ENCODE measurements at places on chromosomes 6 and 20.

GRCh38 chr6:7189101-7189758 lies 81.5 kb downstream of the RREB1 start:
- peak; percentile 67 for DNase-seq

GRCh38 chr6:133644548-133644891 lies 244.4 kb upstream of the TCF21 start:
- DNase-seq = no peak

- no peak for DNase-seq
These were observed 10.5 kb downstream of the PTGIS start for GRCh38 chr20:49557449-49557848.

- DNase-seq = no peak
These were observed 57.2 kb upstream of the MTRF1L start for GRCh38 chr6:153059757-153060156.

- no peak for DNase-seq
These were observed 14.3 kb upstream of the ZBTB9 start for GRCh38 chr6:33439956-33440648.

GRCh38 chr6:37483917-37484785 lies 15.5 kb downstream of the CCDC167 start:
- no peak for DNase-seq

DNA sequence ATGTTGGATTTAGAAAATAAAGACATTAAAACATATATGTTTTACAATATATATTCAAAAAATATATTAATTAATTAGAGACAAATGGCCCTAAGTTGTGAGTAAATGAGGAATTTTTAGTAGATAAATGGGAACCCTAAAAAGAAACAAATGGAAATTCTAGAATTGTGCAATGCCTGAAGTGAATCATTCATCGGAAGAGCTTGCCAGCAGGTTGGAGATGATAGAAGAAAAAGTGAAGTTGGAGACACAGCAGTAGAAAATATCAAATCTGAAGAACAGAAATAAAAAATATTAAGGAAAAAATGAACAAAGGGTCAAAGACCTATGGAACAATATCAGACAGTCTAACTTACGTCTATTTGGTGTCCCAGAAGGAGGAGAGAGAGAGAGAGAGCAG lies 109.4 kb upstream of the NEDD9 start:
- no peak for DNase-seq

DNA sequence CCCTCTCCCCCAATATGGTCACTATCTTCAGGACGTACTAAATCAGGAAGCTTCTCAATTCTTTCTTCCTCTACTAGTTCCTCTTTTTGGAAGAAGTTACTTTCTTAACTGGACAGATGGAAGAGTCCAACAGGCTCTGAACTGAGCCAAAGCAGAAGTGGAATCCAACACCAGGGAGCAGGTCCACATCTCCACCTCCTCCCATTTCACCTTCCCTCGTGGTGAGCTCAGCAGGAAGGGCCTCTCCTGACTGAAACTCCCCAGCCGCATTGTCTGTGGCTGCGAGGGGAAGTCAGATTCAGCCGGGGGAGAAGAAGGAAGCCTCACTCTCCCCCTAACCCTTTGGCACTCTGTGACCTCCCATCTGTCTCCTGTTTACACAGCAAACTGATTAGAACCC lies 63.8 kb upstream of the UST start:
- DNase-seq = no peak

- DNase-seq = no peak
These were observed 194.0 kb downstream of the MYLK4 start for GRCh38 chr6:2556761-2557160.

DNA sequence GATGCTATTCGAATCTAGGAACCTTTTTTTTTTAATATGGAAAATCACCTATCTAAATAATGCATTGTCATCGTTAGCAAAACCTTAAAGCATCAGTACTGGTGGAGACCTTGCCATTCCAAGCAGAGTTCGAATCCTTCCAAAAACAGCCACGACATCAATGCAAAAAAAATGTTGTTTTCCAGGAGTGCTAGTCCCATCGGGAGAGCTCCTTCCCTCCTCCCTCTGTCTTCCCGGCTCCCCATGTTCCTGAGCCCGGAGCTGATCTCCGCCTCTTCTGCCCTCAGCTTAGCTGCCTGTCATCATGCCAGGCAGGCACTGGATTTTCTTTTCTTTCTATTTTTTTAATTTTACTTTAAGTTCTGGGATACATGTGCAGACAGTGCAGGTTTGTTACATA lies 153.6 kb upstream of the QKI start:
- DNase-seq = no peak

DNA sequence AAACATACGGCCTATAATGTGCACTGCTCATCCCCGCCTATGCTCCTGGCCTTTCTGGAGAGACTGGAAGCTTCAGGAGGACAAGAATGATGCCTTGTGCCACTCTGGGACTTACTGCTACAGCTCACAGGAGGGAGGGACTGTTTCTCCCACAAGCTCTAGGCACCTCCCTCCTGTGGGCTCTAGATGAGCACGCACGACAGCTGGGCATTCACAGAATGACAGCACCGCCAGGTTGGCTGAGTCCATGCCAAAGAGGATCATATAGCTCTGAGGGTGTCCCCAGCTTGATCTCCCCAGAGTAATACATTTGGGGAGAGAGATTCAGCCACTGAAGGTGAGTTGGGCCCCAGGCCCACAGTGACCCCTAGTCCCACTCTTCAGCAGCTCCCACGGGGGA lies 10.1 kb upstream of the PGC start:
- DNase-seq = no peak

DNA sequence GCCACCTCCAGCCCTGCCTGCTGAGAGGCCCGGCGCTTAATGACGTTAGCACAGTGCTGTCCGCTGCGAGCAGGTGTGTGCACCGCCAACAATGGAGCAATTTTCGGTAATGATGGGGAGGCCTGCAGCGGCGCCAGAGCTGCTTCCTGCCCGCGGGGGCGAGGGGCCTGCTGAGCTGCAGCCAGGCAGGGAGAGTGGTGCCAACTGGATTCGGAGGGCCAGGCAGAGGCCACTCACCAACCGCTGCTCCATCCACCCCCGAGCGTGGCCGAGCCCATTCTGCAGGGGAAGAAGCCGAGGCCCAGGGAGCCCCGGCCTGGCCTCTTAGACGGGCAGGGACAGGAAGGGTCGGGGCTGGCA lies 9.6 kb downstream of the HRH3 start:
- DNase-seq = no peak

GRCh38 chr6:73664701-73665100 lies 10.9 kb upstream of the SLC17A5 start:
- DNase-seq = no peak

GRCh38 chr6:22363166-22363713 lies 66.4 kb upstream of the PRL start:
- DNase-seq = no peak

DNA sequence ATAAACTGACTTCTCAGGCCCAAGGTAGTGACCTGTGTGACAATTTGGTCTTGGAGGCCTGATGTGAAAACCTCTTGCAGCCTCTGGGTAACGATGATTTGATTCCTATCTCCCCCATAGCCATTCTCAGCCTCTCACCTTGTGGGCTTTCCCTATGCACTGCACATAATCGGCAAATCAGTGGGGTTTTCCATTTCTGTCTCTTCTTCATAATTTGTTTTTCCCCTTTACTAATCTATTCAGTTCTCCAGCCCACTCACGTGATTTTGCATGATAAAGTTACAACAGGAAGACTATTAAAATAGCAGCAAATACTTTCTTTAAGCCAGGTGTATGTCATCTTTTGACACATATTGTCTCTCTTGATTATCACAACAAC lies 893.7 kb downstream of the TFAP2A start:
- DNase-seq = no peak
